ENCODE measurements at places on chromosomes 3 and 15. TPM values are rescaled to one million over a fixed set of nuclear protein-coding genes. Genes with fewer than 3 reads are reported as not detected.

- no peaks in the 10 kb centered on the region for H3K27me3 ChIP-seq
- no peak overlapping the region for H3K4me3 ChIP-seq
- no peak overlapping the region for H3K27ac ChIP-seq
These were observed 45.5 kb downstream of the LIMD1 start for GRCh38 chr3:45640091-45640507.

GRCh38 chr15:88574077-88574476 is 27.6 kb upstream of the DET1 start:
- no peak overlapping the region for H3K4me3 ChIP-seq
- H3K4me1 ChIP-seq: no peaks in the 10 kb centered on the region
- H3K27me3 ChIP-seq: peaks cover 4% of the 10 kb centered on the region
- no peaks in the 10 kb centered on the region for H3K36me3 ChIP-seq

The ILDR1 gene
- 4.8 TPM for polyA plus RNA-seq

The IGF2BP2 gene
- polyA plus RNA-seq: 12.1 TPM

The TM6SF1 gene
- 4.7 TPM for polyA plus RNA-seq

GRCh38 chr3:146416366-146416765 is 53.0 kb downstream of the PLSCR2 start:
- no peaks in the 10 kb centered on the region for H3K27me3 ChIP-seq
- no peaks in the 10 kb centered on the region for H3K36me3 ChIP-seq
- DNase-seq: no peak
- H3K27ac ChIP-seq: no peak overlapping the region

- H3K27me3 ChIP-seq: no peaks in the 10 kb centered on the region
- no peak for DNase-seq
- H3K36me3 ChIP-seq: no peaks in the 10 kb centered on the region
- H3K4me3 ChIP-seq: no peak overlapping the region
- no peaks in the 10 kb centered on the region for H3K4me1 ChIP-seq
- H3K27ac ChIP-seq: no peak overlapping the region
These were observed 260.2 kb downstream of the KLF13 start for GRCh38 chr15:31586841-31587240.

DNA sequence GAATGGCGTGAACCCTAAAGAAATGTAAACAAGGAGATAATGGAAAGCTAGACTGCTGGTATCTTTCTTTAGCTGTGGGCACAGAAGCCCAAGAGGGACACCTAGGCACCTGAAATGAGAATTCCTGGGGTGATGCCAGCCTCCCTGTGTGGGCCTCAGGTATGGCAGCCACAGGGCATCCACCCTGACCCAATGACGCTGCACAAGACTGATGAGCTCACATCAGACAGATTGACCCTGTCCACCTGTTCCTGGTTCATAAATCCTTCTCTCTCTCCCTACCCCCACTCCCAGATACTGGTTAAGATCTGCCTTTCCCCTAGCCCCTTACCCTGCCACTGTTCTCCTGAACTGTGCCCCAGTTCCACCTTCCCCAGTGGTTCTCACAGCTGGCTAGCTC is 1.5 kb downstream of the GLB1 start:
- peaks cover 8% of the 10 kb centered on the region for H3K36me3 ChIP-seq
- no peaks in the 10 kb centered on the region for H3K27me3 ChIP-seq
- peak; percentile 52 for DNase-seq
- H3K4me3 ChIP-seq: peak overlapping the region; percentile 94
- no peak overlapping the region for H3K27ac ChIP-seq
- peaks cover 9% of the 10 kb centered on the region for H3K4me1 ChIP-seq

The GALK2 gene
- polyA plus RNA-seq: 26.2 TPM

- no peaks in the 10 kb centered on the region for H3K36me3 ChIP-seq
- H3K4me3 ChIP-seq: no peak overlapping the region
- no peak overlapping the region for H3K27ac ChIP-seq
- peaks cover 12% of the 10 kb centered on the region for H3K4me1 ChIP-seq
These were observed 2.8 kb upstream of the PKM start for GRCh38 chr15:72233769-72234168.

DNA sequence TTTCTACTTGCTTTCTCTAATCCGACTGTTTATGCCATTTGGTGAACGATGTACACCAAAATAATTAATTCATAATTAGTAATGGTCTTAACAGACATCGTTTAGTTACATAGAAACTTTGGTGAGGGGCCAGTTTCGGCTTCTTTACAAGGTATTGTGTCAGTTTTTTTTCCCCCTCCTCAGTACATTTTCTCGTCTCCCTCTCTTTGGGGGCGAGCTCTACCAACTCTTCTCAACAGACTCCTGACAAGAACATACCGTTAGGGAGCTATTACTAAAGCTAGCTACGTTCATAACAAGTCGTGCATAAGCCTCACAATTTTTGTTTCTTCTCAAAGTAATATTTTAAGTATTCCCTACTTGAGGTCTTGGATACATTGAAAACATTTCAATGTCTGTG is 1.4 kb downstream of the U2SURP start:
- H3K27ac ChIP-seq: no peak overlapping the region
- DNase-seq: no peak
- no peaks in the 10 kb centered on the region for H3K27me3 ChIP-seq
- H3K4me3 ChIP-seq: peak overlapping the region; percentile 73
- H3K36me3 ChIP-seq: no peaks in the 10 kb centered on the region

- H3K4me3 ChIP-seq: no peak overlapping the region
- peaks cover 16% of the 10 kb centered on the region for H3K4me1 ChIP-seq
- H3K27me3 ChIP-seq: no peaks in the 10 kb centered on the region
- peak; percentile 24 for DNase-seq
These were observed 2.2 kb downstream of the POLG start for GRCh38 chr15:89332446-89332845.

The KLHL40 gene
- 0.38 TPM for polyA plus RNA-seq

DNA sequence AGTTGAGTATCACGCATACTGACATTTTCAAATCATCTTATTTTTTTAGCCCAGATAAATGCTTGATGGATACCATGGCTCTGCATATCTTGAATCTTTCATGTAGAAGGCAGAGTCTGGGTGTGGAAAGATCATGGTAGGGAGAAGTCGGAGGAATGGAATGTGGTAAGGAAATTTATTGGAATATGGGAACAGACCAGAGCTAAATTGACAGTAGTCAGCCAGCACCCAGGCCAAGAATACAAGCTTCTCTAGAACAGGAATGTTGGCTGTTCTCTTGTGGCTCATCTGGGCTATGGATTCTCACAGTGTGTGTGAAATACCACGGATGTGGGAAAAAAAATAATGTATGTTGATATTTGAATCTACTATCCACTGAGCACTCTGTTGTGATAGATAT is 305.7 kb upstream of the COL8A1 start:
- H3K4me3 ChIP-seq: no peak overlapping the region
- no peaks in the 10 kb centered on the region for H3K4me1 ChIP-seq
- H3K36me3 ChIP-seq: no peaks in the 10 kb centered on the region
- no peaks in the 10 kb centered on the region for H3K27me3 ChIP-seq
- DNase-seq: no peak
- no peak overlapping the region for H3K27ac ChIP-seq

- H3K27ac ChIP-seq: no peak overlapping the region
- H3K4me3 ChIP-seq: no peak overlapping the region
- no peaks in the 10 kb centered on the region for H3K4me1 ChIP-seq
- H3K27me3 ChIP-seq: no peaks in the 10 kb centered on the region
- no peak for DNase-seq
- H3K36me3 ChIP-seq: no peaks in the 10 kb centered on the region
These were observed 135.0 kb downstream of the GREM1 start for GRCh38 chr15:32852771-32853170.

The ACSBG1 gene
- 0.54 TPM for polyA plus RNA-seq

GRCh38 chr15:71752604-71753289 is 57.6 kb upstream of the NR2E3 start:
- peak overlapping the region; percentile 64 for H3K27ac ChIP-seq
- H3K27me3 ChIP-seq: no peaks in the 10 kb centered on the region
- DNase-seq: peak; percentile 90
- peaks cover 39% of the 10 kb centered on the region for H3K4me1 ChIP-seq
- H3K36me3 ChIP-seq: peaks cover 18% of the 10 kb centered on the region

GRCh38 chr15:71154607-71155200 is 39.4 kb downstream of the THSD4 start:
- no peak for DNase-seq
- no peak overlapping the region for H3K27ac ChIP-seq
- H3K4me1 ChIP-seq: no peaks in the 10 kb centered on the region
- H3K27me3 ChIP-seq: no peaks in the 10 kb centered on the region
- H3K4me3 ChIP-seq: no peak overlapping the region
- no peaks in the 10 kb centered on the region for H3K36me3 ChIP-seq

DNA sequence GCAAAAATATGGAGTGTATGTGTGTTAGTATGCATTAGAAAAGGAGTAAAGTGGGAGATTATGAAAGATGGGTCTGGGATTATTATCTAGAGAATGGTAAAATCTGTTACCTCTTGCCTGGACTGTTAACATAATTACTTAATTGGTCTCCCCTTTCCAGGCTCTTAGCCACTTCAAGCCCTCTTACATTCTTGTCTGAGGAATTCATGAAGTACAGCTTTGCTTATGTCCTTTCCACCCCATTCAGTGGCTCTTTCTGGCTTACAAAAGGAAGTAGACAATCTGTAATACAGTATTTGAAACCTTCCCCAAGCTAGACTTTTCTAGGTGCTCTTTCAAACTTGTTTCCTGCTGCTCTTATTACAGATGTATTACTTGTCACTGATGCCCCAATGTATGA is 129.8 kb downstream of the MBNL1 start:
- H3K36me3 ChIP-seq: peaks cover 2% of the 10 kb centered on the region
- peaks cover 18% of the 10 kb centered on the region for H3K4me1 ChIP-seq
- DNase-seq: no peak
- H3K27me3 ChIP-seq: no peaks in the 10 kb centered on the region
- H3K27ac ChIP-seq: no peak overlapping the region

The METTL6 gene
- polyA plus RNA-seq: 6.8 TPM

- H3K4me1 ChIP-seq: no peaks in the 10 kb centered on the region
- no peak for DNase-seq
- H3K27me3 ChIP-seq: no peaks in the 10 kb centered on the region
- no peak overlapping the region for H3K27ac ChIP-seq
- H3K4me3 ChIP-seq: no peak overlapping the region
These were observed 63.0 kb downstream of the SLTM start for GRCh38 chr15:58870451-58870850.

- no peak overlapping the region for H3K4me3 ChIP-seq
- no peak overlapping the region for H3K27ac ChIP-seq
- no peak for DNase-seq
- H3K36me3 ChIP-seq: peaks cover 38% of the 10 kb centered on the region
These were observed 133.9 kb downstream of the EEFSEC start for GRCh38 chr3:128287216-128287615.

The MELTF gene
- 6.5 TPM for polyA plus RNA-seq

DNA sequence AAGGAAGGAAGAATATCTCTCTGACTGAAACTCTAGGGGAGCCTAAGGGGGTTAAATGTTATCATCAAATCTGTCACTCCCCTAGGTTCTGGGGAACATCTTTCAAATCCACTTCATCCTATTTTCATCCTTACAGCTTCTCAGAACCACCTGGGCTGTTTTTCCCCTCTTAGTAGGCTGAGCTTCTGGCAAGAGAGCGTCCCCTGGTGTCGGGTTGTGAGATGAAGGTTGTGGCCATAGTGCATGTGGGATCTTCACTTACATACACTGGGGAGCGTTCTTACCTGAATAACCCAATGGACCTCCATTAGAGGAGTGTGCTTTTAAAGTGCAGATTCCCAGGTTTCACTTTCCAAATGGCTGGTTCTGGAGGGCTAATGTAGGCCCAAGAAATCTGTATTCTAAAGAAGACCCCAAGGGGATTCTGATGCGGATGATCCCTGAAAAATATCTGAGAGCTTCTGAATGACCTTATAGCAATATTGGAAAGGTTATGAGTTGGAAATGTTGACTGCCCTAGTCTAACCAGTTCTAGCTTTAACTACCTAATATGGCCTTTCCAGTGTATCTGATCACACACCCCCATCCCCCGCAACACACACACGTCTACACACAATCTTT is 663.7 kb downstream of the AGBL1 start:
- DNase-seq: peak; percentile 54
- no peak overlapping the region for H3K4me3 ChIP-seq
- H3K27me3 ChIP-seq: no peaks in the 10 kb centered on the region
- H3K36me3 ChIP-seq: no peaks in the 10 kb centered on the region
- no peaks in the 10 kb centered on the region for H3K4me1 ChIP-seq

DNA sequence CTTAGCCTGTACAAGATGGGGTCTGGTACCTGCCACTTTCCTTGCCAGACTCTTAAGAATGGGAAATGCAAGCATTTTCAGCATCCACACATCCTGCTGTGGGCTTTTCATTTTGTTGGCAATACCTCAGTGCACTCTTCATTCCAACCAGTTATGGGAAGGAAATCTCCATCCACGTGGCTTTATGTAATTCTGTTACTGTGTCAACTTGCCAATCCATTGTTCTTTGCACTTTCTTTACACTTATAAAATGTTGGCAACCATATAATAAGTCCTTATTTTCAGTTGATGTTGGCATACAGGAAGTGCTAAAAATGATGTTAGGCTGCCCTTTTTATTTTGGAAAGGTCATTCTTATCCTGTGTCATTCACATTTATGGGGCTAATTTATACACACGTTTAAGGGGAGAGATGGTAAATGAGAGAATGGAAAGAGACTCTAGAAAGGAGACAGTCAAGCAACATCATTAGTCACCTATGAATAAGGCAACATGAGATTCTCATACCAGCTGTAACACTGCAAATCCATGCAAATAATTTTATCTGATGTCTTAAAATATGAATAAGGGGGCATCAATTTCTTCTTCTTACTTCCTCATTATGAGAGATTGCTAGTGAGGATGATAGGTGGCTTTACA is 238.7 kb downstream of the CHST2 start:
- no peak overlapping the region for H3K4me3 ChIP-seq
- H3K4me1 ChIP-seq: no peaks in the 10 kb centered on the region
- no peak for DNase-seq
- H3K27me3 ChIP-seq: no peaks in the 10 kb centered on the region

DNA sequence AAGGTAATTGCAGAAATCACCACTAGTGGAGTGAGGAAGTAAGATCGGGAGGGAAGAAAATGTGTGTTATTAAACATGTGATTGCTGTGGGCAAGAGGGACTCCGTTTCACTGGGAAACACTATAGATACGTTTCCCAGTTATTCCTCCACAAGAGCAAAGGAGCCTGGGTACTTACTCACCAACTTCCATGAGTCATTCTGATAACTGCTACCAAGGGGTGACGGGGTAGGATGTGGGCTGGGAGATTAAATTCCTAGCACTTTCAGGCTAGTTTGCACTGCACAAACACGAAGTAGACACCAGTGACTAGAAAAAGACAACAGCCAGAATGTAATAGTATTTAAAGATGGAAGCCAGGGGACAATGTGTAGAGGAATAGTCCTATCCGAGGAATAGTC is 812.9 kb upstream of the CFAP20DC start:
- no peaks in the 10 kb centered on the region for H3K4me1 ChIP-seq
- H3K27ac ChIP-seq: no peak overlapping the region
- no peak overlapping the region for H3K4me3 ChIP-seq

- no peaks in the 10 kb centered on the region for H3K36me3 ChIP-seq
- no peaks in the 10 kb centered on the region for H3K4me1 ChIP-seq
- H3K4me3 ChIP-seq: no peak overlapping the region
- no peaks in the 10 kb centered on the region for H3K27me3 ChIP-seq
These were observed 32.0 kb downstream of the SV2B start for GRCh38 chr15:91132079-91132478.

- H3K27ac ChIP-seq: no peak overlapping the region
- no peak for DNase-seq
- H3K4me1 ChIP-seq: no peaks in the 10 kb centered on the region
These were observed 47.4 kb downstream of the TMEM266 start for GRCh38 chr15:76107169-76107568.
